ENCODE measurements at places on chromosomes 1 and 21.

- DNase-seq = no peak
- H3K4me1 ChIP-seq = peaks cover 2% of the 10 kb centered on the region
- H3K27ac ChIP-seq = no peak overlapping the region
- H3K36me3 ChIP-seq = no peaks in the 10 kb centered on the region
Measured at GRCh38 chr21:41133874-41134522, 34.0 kb upstream of the BACE2 start.

DNA sequence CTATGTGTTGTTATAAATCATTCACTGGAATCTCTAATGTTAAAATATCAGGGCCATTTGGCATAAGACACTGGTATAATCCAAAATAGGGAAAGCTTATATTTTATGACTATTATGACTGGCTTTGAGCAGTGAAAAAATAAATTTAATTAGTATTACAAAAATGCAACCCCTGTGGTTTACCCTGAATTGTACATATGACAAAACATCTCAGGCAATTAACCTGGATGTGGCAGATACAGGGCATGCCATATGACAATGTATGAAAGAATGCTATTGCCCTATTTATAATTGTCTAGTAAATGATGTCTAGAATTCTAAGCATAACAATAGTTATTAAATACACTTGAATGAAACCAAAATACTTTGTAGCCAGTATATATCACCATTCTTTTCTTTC lies 532.5 kb upstream of the ADGRL4 start:
- H3K27me3 ChIP-seq = no peaks in the 10 kb centered on the region
- no peak overlapping the region for H3K27ac ChIP-seq
- no peak overlapping the region for H3K4me3 ChIP-seq
- no peak for DNase-seq
- no peaks in the 10 kb centered on the region for H3K4me1 ChIP-seq

GRCh38 chr1:46667782-46668760 lies at the start of gene ATPAF1:
Gene ATPAF1, minus strand, starts transcription at chr1:46668364. Its CDS starts 42 bp downstream, at chr1:46668322.
- H3K4me3 ChIP-seq = peak within 1 kb of the TSS; percentile 80
- no peaks in the 10 kb centered on the region for H3K27me3 ChIP-seq
- H3K4me1 ChIP-seq = peaks cover 16% of the 10 kb centered on the region
- no peak within 1 kb of the TSS for H3K27ac ChIP-seq
- peak; percentile 55 for DNase-seq
- H3K36me3 ChIP-seq = peaks cover 16% of the 10 kb centered on the region

- no peaks in the 10 kb centered on the region for H3K27me3 ChIP-seq
- no peaks in the 10 kb centered on the region for H3K36me3 ChIP-seq
- no peak overlapping the region for H3K4me3 ChIP-seq
- no peak overlapping the region for H3K27ac ChIP-seq
Measured at GRCh38 chr1:1132042-1132950, 16.4 kb upstream of the C1orf159 start.

GRCh38 chr21:45517249-45518065 lies 24.8 kb downstream of the SLC19A1 start:
- no peak overlapping the region for H3K4me3 ChIP-seq
- DNase-seq = no peak
- peaks cover 61% of the 10 kb centered on the region for H3K36me3 ChIP-seq
- peaks cover 6% of the 10 kb centered on the region for H3K4me1 ChIP-seq
- H3K27me3 ChIP-seq = no peaks in the 10 kb centered on the region

GRCh38 chr1:197954718-197955418 lies 37.7 kb downstream of the LHX9 start:
- H3K36me3 ChIP-seq = no peaks in the 10 kb centered on the region
- no peak overlapping the region for H3K4me3 ChIP-seq
- peaks cover 7% of the 10 kb centered on the region for H3K27me3 ChIP-seq
- no peaks in the 10 kb centered on the region for H3K4me1 ChIP-seq
- H3K27ac ChIP-seq = no peak overlapping the region

Data from activated B cell treated with CpG ODN at 0.5 μM for 24 hours (primary cell).